ENCODE measurements at places on chromosomes 11 and 22. TPM values are rescaled to one million over a fixed set of nuclear protein-coding genes. Genes with fewer than 3 reads are reported as not detected.

Gene SLC22A6
- not detected for total RNA-seq

Gene SFI1
- total RNA-seq: 41.7 TPM

Gene KCTD14
- 7.2 TPM for total RNA-seq

GRCh38 chr11:103055221-103055890 is 36.6 kb downstream of the DCUN1D5 start:
- DNase-seq: peak; percentile 33

DNA sequence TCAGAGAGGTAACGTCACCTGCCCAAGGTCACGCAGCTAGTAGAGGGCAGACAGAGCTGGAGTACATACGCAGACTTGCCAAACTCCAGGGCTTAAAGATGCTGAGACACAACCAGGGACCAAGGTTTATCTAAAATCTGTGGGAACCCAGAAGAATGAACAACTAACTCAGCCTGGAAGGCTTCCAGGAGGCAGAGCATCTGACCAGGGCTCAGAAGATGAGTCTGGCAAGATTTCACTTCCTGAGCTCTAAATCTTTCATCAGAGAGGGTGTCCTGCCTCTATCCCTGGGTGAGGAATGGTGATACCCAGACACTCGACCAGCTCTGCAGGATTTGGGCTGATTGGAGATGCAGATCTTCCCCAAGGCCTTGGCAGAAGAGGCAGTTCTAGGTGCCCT is 9.1 kb downstream of the GAL3ST1 start:
- no peak for DNase-seq
